Natural killer cell (primary cell): ENCODE measurements at places on chromosomes 7 and 10. TPM values are rescaled to one million over a fixed set of nuclear protein-coding genes. Genes with fewer than 3 reads are reported as not detected.

DNA sequence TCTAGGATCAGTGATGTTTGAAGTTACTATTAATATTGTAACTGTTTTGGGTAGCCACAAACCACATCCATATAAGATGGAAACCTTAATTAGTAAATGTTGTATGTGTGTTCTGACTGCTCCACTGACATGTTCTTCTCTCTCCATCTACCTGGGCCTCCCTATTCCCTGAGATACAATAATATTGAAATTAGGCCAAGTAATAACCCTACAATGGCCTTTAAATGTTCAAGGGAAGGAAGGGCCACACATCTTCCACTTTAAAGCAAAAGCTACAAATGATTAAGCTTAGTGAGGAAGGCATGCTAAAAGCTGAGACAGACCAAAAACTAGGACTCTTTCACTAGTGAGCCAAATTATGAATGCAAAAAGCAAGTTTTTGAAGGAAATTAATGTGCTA, 176.4 kb upstream of the ANK3 start:
- no peak for DNase-seq

DNA sequence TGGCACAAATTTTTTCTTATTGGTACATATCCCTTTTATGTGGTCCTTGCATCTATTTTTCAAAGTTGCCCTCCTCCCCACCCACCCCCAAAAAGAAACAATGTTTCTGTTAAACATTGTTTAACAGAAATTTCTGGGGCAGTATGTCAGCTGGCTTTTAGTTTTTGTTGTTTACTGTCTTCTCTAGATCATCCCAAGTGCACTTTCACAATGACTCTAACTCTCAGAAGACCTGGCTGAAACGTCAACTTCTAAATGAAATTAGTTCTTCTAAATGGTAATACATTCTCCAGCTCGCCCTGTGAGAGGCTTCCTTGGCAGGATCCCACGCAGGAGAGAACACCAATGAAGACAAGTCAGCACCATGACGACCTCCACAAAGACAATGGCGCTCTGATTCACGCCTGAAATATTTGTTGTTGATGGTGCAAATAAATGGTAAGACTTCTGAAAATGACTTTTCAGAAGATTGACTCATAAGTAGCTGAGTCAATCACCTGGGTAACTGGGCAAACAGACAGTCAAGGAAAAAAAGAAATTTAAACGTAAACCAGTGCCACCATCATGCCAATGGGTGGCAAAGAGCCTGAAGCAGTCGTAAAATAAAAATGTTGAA, 293.7 kb downstream of the FZD1 start:
- DNase-seq = no peak

DNA sequence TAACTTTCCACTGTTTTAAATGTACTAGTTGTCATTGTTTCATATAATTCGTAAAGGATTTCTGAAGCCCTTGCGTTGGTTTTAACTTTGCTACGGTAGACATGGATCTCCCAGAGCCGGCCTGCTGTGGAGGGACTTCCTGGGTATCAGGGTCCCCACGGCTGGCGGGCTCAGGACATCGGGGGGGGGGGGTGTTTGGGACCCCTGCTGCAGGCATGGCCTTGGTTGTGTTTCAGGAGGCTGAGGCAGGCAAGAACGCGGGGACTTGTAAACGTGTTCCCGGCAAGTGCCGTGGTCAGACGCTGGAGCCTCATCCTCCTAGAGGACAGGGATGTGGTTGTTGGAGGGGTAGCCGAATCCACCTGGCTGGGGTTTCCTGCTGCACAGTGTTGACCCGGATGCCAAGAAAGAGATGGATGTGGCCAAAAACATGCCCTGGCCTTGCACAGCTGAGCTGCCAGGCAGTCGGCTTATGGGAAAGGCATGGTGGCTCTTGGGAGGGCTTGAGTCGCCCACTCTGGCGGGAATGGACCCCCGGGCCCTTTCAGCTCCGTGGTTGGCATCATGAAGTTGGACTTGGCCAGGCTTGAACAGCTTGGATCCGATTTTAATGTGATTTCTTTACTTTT, 21.4 kb upstream of the CHST12 start:
- no peak for DNase-seq

- no peak for DNase-seq
Measured at GRCh38 chr10:131086094-131086493, 225.4 kb downstream of the TCERG1L start.

DNA sequence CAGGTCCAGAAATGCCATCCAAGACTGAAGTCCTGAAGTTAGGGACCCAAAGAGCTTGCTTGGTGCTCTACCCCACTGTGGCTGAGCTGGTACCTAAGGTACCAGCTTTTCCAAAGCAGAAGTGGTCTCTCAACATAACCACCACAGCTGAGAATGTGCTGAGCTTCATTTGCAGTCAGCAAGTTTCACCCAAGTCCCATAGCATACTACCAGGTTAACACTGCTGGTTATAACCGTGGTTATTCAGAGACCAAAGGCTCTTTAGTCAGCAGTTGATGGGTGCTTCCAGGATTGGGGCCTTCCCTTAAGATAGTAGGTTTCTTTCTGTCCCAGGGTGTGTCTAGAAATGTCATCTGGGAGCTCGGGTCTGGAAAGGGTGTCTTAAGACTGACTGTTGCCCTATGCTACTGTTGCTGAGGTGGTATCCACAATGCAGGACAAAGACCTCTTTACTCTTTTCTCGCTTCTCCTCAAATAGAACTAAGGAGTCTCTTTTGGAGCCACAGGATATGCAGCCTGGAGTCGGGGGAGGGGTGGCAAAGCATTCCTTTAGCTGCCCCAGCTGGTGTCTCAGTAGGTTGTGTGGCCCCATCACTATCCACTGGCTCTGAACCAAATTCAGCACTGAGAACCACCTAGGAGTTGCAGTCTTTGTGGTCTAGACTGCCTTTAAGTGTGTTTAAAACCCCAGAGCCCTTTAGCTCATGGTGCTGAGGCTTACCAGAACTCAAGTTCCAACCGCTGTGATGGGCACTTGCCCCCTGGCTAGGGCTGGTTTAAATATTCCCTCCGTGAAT, 354.9 kb upstream of the SEMA3C start:
- no peak for DNase-seq

DNA sequence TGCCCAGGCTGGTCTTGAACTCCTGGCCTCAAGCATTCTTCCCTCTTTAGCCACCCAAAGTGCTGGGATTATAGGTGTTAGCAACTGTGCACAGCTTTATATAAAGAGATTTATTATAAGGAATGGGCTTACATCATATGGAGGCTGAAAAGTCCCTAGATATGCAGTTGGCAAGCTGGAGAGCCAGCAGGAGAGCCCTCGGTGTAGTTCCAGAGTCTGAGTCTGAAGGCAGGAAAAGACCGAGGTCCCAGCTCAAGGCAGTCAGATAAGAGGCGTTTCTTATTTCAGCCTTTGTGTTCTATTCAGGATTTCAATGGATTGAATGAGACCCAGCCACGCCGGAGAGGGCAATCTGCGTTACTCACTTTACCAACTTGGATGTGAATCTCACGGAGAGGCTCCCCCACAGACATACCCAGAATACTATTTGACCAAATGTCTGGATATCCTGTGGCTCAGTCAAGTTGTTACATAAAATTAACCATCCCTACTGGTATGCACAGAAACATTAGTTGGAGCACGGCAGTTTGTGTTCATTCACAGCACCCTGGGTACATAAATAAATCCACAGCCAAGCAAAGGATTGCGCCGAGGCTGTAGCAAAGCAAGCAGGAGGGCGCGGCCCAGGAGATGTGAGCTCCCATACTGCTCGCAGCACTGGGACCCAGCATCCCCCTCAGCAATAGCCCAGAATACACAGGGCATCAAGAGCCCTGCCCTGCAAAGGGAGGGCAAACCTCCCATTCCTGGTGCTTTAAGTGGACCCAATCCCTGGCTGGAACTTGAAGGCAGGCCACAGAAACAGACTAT, 158.4 kb upstream of the ZNF32 start:
- DNase-seq = no peak

DNA sequence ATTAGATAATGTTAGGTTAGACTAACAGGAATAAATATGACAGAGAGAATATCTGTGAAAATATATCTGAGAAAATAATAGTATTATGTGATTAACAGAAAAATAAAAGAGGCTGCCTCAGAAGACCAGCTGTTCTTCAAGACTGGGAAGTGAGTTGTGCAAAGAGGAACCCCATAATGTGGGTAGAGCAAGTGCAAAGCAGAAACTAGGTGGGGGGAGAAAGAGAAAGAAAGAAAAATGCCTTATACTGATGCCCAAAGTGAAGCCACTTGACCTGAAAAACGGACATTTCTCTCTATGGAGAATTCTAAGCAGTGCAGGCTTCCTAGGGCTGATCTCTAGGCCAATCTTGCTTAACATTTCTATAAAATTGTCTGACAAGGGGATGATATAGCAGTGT, 3.8 kb downstream of the NEBL start:
- DNase-seq = no peak

DNA sequence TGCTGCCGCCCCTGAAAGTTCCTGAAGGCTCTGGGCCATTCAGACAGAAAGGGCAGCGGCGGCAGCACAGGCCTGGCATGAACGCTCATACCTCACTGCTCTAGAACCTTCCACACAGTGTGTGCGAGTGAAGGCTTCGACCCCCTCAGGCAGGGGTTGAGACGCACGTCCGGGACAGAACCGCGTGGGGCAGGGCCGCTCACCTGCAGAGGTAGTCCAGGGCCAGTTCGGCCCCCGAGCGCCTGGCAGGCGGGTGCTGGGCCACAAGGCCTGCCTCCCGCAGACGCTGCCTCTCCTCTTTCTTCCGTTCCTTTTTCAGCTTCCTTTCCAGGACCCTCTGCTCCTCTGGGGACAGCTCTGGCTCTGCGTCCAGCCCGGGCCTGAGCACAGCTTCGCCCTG, 26.8 kb downstream of the CYP2W1 start:
- DNase-seq = no peak

GRCh38 chr7:138169441-138169851, 93.2 kb downstream of the AKR1D1 start:
- DNase-seq = no peak

GRCh38 chr7:127189886-127190285, 62.9 kb downstream of the GRM8 start:
- no peak for DNase-seq

DNA sequence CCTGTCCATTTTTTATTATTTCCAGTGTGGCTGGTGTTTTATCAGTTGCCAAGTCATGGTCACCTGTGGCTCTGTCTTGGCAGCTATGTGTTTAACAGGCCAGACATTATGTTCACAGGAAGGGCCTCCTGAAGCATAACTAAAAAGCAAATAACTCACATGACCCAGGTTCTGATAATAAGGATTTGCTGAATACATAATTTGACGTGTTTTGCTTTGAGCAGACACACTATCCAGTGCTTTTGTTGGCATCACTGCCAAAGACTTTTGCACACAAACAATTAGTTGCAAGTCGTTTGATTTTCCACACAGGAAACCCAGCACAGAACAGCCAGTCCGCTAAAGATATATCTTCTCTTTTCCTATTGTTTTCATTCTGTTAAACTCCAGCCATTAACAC, 173.6 kb downstream of the ARL4A start:
- no peak for DNase-seq

Gene ABCB1
- total RNA-seq = 81.4 TPM

Gene SCART1
- total RNA-seq = 8.6 TPM

Gene TSPAN12
- not detected for total RNA-seq

Gene ALOX5
- 12.4 TPM for total RNA-seq

Gene PLCE1
- not detected for total RNA-seq

Gene SPDYE18
- total RNA-seq = 2.3 TPM

Gene CDH23
- total RNA-seq = 4.3 TPM

Gene NEURL1
- 1.5 TPM for total RNA-seq

Gene INSYN2A
- total RNA-seq = not detected

Gene HOXA9
- total RNA-seq = 4.6 TPM

Gene EBLN1
- not detected for total RNA-seq

Gene GALNT17
- not detected for total RNA-seq

Gene CDK14
- 1.9 TPM for total RNA-seq
